NCI-H1105 (cell line): ENCODE measurements at places on chromosomes 1 and 21.
A peak's percentile ranks its signal among the peaks of the same experiment; 100 is the strongest.

DNA sequence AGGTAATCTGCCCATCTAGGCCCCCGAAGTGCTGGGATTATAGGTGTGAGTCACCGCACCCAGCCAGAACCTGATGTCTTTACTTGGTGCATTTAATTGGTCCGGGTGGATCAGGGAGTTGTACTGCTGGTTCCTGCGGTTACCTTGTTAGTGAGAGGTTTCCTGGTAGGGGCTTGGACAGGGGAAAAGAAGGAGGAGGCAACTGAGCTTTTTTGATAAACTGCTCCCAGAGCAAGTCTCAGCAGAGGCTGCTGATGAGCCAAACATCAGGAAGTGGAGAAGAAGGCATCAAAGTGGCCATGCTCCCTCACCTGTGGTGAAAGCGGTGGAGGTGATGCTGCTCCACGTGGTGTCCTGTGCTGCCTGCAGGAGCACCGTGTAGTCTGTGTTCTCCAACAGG, 161.5 kb upstream of the KIAA0040 start:
- no peak for DNase-seq

DNA sequence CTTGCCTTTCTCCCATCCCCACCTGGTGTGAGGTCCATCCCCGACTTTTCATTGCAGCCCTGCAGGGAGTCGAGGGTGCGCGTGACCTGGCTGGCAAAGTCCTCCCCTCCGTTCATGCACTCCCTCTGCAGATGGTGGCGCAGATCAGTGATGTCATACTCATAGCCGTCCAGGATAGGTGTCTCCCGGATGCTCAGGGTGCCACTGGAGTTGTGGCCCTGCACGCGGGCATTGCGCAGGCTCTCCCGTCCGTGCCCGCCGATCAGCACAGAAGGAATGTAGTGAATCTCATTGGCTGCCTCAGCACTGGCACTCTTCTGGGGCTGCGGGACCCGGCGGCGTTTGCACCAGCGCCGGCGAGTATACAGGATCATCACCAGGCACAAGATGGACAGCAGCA, 132.1 kb downstream of the ASTN1 start:
- peak; percentile 88 for DNase-seq

- no peak for DNase-seq
Observed at GRCh38 chr21:45152265-45152746, 77.9 kb downstream of the ADARB1 start.

GRCh38 chr1:47725000-47725473, 272.1 kb downstream of the TRABD2B start:
- peak; percentile 23 for DNase-seq

DNA sequence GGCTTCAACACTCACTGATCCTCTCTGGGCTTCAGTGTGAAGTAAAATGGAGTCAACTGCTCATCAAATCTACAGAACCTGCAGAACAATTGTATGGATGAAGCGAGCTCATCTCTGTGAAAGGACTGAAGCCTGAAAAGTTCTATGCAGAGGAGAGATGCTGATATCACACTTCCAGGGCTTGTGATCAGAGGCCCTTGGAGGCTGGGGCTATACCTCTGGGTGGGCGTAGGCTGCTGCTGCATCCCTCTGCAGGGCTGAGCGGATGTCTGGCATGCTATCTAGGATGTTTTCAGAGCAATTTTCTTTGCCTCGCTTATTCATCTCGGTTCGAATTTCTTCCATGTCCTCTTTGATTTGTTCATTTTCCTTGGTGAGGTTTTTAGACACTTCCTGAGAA, 17.6 kb downstream of the OLFML2B start:
- no peak for DNase-seq

GRCh38 chr1:156213644-156213966, 798 bp downstream of the PMF1 start:
- no peak for DNase-seq

- no peak for DNase-seq
Observed at GRCh38 chr21:34766862-34767261, 98.1 kb downstream of the CLIC6 start.

GRCh38 chr1:220410611-220411010, 117.3 kb upstream of the MARK1 start:
- no peak for DNase-seq

DNA sequence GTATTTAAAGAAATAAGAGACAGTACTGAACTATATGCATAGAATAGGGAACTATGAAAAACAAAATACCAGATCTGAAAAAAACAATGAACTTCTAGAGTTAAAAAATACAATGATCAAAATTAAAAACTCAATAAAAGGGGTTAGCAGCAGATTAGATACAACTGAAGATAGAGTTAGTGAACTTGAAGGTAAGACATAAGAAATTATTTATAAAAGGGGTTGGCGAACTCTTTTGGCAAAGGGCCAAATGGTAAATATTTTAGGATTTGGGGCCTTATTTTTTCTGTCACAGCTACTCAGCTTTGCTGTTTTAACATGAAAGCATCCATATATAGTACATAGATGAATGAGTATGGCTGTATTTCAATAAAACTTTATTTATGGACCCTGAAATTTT, 111.4 kb downstream of the ST3GAL3 start:
- DNase-seq = no peak

- DNase-seq = peak; percentile 41
Observed at GRCh38 chr1:27602462-27603308, 1.3 kb downstream of the AHDC1 start.

GRCh38 chr1:99228153-99228552, 36.1 kb upstream of the PLPPR4 start:
- no peak for DNase-seq

DNA sequence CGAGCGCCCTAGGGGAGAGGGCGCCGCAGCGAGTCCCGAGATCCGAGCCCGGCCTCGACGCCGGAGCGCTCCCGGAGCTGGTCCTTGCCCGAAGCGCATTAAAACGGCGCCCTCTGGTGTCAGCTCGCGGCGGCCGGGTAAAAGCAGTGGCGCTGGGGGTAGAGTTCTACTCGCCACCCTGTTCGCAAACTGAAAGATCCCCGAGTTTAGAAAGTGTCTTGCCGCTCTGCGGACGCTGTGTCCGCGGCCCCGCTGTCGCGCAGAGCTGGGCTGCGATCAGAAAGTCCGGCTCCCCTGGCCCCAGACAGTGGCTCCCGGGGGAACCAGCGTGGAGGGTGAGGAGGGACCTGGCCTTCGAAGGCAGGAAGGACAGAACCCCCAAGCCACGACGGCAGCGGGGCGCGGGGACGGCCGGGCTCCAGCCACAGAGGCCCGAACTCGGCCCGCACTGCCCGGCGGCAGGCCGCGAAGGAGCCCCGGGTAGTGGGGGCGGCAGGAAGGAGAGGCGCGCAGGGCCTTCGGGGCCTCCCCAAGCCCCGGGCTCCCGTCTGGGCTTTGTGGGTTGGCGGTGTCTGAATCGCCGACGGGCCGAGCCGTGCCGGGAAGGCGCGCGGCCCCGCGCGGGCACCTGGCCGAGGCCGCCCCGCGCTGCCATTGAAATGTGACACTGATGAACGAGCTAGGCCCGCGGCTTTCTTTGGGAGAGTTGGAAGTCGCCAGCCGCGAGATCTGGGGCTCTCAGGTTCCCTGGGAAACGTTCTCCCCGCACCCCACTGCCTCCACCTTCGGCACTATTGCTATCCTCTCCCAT, 39.1 kb upstream of the NFIA start:
- DNase-seq = peak; percentile 88

DNA sequence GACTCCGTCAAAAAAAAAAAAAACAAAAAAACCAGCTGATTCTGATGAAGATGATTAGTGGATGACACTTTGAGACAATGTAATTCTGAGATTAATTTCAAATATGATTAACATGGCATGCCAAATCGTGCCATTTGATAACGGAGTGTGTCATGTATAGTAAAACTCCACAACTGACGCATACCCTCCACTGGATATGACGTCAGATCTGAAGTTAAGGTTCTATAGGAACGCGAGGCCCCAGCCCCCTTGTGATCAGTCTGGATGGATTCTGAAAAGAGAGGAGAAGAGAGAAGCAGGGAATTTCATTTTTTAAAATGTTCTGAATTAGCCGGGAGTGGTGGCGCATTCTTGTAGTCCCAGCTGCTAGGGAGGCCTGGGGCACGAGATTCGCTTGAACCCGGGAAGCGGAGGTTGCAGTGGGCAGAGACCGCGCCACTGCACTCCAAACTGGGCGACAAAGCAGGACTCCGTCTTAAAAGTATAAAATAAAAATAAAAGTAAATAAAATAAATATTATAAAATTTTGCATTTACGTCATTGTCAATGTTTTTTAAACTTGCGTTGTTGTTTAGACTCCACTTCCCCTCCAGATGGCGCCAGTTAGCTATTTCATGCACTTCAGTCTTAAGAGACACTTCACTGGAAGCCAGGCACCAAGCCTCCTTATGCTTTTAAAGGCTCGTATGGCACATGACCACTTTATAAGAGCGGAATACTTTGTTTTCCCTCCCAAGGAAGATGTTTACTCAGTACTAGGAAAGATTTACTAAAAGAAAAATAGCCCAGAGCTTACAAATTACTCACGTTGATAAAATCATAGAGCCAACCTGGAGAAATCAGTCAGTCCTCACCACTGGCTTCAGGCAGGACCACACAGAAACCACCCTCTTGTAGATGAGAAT, 65.5 kb downstream of the UBE2U start:
- peak; percentile 74 for DNase-seq

GRCh38 chr1:7389906-7390603, 381.0 kb upstream of the VAMP3 start:
- DNase-seq = no peak

GRCh38 chr1:244954359-244954758, 90.0 kb upstream of the HNRNPU start:
- DNase-seq = no peak

GRCh38 chr1:172952516-172952915, 98.2 kb downstream of the TNFSF18 start:
- no peak for DNase-seq

DNA sequence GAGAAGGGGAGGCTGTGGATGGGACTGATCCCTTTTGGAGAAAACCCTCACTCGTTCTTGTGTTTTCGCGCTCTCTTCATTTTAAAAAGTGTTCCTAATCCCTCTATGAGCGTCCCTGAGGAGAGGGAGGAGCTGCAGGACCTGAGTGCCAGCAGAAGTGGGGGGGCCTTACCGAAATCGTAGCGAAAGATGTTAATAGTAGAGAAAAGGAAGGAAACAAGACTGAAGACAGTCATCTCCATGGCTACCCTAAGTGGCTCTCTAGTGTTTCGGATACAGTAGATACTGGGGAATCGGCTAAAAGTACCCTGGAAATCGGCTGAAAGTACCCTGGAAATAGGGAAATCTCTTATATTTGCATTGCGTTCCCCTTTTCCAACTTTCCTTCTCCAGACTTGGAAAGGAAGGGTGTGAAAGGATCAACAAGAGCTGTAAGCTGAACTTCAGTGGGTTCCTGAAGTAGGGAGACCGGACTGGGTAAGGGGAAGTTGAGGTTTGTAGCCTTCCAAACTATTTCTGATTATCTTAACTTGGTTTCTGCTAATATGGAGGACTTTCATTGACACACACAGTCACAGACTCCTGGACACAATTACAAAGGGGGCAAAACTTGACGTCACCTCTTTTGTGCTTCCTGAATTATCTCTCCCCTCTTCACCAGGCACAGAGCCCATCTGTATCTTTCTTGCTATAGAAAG, 486 bp upstream of the DSTYK start:
- DNase-seq = no peak

DNA sequence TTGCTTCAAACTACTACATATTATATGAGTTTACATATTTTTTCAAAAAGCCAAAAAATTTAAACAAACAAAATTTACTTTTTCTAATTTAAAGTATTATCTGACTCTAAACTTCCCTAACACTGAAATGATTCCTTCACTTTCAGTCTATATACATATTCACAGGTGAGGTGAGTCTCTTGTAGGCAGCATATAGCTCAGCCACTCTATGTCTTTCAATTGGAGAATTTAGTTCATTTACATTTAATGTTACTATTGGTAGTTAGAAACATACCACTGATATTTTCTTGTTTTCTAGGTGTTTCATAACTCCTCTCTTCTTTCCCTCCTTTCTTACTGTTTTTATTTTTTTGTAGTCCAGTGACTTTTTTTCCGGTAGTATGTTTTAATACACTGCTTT, 387.1 kb downstream of the MRPL39 start:
- DNase-seq = no peak

GRCh38 chr1:190244406-190244805, 233.3 kb downstream of the BRINP3 start:
- no peak for DNase-seq

DNA sequence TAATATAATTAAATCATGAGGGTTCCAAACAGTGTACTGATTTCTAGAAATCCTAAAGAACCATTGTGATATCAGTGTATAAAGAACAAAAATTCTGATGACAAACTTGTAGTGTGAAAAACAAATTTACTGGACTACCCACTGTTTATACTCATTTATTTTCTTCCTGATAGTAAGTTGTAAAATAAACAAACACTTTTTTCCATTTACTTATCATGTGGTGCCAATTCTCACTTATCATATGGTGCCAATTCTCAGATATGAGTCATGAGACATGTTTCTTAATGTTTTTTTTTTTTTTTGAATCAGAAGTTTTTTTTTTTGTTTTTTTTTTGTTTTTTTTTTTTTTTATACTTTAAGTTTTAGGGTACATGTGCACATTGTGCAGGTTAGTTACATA, 137.7 kb downstream of the LEPR start:
- DNase-seq = no peak

DNA sequence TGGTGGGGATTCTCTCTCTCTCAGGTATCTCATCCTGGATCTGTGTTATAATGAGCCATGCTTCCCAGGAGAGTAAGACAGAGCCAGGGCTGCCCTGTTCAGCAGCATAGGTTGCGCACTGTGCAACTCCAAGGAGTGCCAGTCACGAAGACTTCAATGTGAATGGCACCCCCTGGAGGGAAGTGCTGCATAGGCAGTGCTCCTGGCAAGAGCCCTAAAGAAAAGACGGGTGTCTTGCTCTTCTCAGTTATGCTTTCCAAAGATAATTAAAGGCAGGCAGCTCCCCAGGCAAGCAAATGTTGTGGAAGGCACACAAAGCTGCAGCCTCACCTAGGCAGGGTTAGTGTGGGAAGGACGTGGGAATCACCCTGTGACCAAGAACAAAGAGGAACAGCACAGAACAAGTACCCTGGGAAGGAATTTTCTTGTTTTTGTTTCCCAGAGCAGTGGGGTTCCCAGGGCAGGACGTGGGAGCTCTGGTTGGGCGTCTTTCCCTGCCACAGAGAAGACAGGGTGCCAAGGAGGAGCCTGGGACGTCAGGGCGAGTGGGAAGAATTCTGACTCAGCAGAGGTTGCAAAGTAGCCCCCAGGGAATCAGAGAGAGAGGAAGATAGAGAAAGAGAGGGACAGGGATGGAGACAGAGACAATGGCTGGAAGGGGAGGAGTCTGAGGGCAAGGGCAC, 120.9 kb downstream of the KCNN3 start:
- no peak for DNase-seq

- DNase-seq = no peak
Observed at GRCh38 chr1:106249365-106249764, 807.1 kb upstream of the PRMT6 start.
